ENCODE measurements at places on chromosomes 7 and 10.

GRCh38 chr10:21675157-21675796 is 141.2 kb downstream of the MLLT10 start:
- DNase-seq: peak; percentile 32

GRCh38 chr10:121891103-121891502 is 36.7 kb downstream of the ATE1 start:
- DNase-seq: no peak

- DNase-seq: no peak
Measured at GRCh38 chr7:151896486-151896885, 19.6 kb upstream of the PRKAG2 start.

DNA sequence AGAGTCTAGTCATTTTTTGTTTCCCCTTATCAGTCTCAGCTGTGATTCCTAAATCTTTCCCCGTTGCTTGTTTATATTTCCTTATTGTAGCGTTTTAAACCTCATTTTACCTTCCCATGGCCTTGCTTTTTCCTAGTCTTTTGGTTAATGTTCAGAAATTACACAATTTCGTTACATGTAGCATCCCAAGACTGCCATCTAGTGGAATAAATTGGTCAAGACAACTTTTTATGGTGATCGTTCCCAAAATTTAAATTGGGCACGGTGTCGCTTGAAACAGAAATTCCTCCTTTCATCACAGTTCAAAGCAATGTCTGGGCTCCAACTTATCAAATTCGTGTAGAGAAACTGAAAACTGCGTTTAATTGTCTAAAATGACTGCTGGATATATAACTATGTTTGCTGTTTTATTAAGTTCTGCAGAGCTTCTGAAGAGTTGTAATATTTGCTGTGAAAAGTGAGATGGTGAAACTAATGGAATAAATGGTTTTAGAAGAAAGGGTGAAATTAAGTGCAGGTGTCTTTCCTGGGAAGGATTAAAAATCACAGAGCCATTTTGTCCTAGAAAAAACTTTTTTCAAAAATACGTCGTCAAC is 370.2 kb downstream of the PHF14 start:
- peak; percentile 43 for DNase-seq

- no peak for DNase-seq
Measured at GRCh38 chr10:5510281-5511072, 11.1 kb upstream of the CALML5 start.

DNA sequence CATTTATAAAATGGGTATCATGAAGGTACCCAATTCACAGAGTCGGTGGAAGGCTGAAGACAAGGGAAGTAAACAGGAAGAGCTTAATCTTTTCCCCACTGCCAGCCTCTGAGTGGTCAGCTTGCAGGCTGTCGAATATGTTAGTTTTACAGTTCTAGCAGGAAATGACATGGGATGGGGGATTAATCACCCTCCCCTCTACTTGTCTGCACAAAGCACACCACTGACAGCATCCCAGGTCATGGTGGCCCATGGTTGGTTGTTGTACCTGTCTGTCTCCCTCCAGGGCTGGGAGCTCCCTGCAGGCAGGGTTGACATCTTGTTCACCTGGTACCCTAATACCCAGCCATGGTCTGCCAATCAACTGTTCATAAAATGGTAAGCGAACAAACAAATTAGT is 55.6 kb downstream of the GRB10 start:
- no peak for DNase-seq

DNA sequence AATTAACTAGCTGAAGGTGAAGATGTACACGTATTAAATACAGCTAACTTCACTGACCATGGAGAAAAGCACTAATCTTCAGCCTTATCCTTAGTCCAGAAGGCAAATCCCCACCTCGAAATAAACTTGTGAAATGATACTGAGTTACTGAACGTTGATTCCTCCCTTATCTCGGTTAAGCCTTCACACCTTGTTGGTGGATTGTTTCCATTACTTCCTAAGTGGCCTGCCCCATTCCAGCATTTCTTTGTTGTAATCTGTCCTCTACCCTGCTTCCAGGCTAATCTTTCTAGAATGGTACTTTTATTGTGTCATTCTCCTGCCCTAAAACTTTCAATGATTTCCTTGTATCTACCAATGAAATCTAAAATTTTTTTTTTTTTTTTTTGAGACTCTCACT is 68.6 kb downstream of the BUB3 start:
- no peak for DNase-seq

- no peak for DNase-seq
Measured at GRCh38 chr10:80188713-80189112, 16.6 kb downstream of the ANXA11 start.

DNA sequence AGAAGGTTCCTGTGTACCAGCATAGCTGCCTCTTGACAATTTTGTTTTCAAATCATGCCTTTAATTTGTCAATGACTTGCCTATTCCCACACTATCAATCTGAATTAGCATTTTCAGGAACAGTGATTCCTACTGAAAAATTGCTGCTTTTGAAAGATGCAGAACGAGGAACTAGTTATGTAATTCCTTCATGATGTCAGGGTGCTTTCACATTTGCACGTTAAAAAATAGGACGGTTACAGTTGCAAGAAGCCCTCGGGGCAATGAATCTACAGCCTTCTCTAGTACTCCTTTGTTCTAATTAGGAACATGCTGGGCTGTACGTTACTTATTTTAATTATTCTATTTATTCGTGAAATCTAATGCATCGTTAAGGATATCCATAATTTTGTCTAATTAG is 253.9 kb downstream of the OTUD1 start:
- DNase-seq: no peak

DNA sequence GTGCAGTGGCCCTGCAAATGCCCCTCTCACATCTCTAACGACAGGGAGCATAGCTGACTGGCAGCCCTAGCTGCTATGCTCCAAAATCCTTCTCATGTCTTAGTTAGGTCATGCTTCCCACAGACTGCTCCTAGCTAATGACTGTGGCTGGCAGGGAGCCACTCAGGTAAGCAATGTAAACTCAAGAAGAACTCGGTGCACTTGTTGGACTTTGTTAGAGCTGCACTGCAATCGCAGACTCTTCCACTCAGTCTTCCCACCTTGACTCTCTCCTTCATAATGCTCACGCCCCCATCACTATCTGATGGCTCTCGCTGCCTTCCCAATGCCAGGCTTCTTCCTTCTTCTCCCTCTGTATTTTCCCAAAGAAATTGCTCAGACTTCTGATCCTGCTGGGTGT is 24.0 kb downstream of the OR9A2 start:
- DNase-seq: no peak

- DNase-seq: no peak
Measured at GRCh38 chr7:45970454-45970853, 49.4 kb upstream of the IGFBP3 start.
